Stimulated activated CD4-positive, alpha-beta T cell treated with anti-CD3 and anti-CD28 coated beads, Interleukin-1b, Interleukin-23, amount 100 ng/mL, for 1 hour (primary cell): ENCODE measurements at places on chromosomes 5 and 9.

DNA sequence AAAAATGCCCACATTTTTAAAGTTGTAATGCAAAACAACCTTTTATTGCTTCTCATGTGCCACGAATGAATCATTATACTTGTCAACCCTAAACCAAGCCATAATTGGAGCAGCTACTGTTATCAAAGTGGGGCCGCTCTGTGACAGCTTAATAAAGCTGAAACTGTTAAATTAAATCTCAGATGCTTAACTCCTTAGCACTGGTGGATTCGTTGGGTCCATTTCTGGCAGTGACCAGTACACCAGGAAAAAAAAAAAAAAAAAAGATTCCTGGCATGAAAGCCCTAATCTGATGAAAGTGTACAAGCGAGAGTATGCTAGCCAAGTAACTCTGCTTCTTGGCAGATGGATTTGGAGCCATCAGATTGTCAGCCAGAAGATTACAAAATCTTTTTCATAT is 164.8 kb downstream of the ZSWIM6 start:
- DNase-seq: no peak

- DNase-seq: no peak
These were observed 79.2 kb downstream of the BOD1 start for GRCh38 chr5:173537228-173537627.

- DNase-seq: no peak
These were observed 47.8 kb upstream of the FYB1 start for GRCh38 chr5:39267186-39267585.

DNA sequence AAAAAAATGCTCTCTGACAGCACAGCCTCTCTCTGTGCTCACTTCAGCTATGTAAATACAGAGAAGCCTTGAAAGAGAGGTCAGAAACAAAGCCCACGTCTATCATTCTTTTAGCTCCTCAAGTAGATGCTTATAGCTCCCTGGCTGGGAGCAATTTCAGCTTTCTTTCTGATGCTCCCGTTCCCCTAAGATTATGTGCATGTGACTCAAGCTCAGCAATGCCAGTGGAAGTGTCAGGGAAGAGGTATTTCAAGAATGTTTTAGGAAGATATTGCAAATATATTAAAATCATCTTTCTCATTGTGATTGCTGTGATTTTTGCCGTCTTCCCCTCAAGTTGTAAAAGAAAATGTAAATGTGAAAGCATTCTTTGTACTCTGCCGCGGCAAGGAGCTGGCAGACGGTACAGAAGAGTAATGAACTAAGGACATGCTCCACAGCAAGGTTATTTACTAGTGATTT is 1353.7 kb upstream of the ACO1 start:
- DNase-seq: no peak

DNA sequence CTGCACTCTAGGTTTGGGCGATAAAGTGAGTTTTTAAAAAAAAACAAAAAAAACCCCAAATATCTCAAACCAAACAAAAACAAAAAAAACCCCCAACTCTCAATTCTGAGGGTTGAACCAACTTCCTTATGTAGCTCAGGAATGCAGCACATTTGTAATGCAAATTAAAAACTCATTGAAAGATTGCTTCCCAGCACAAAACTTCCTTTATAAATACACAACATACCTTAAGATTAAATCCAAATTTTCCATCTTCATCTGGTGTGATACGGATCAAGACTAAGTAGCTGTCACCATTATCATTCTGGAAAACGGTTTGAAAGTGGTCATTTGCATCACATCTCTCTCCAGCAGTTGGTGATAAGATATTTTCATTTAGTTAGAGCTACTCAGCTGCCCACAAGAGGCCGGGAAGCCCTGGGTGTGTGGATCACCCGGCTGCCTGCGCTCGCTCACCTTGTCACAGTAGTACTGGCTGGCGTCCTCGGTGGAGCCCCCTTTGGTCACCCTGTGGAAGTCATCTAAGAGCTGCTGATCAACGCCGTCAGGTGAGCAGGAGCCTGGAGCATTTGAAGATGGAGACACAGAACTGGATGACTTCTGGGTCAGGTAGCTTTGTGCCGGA is 88.2 kb downstream of the PTPN3 start:
- no peak for DNase-seq

GRCh38 chr5:116404016-116404415 is 170.6 kb downstream of the SEMA6A start:
- no peak for DNase-seq

DNA sequence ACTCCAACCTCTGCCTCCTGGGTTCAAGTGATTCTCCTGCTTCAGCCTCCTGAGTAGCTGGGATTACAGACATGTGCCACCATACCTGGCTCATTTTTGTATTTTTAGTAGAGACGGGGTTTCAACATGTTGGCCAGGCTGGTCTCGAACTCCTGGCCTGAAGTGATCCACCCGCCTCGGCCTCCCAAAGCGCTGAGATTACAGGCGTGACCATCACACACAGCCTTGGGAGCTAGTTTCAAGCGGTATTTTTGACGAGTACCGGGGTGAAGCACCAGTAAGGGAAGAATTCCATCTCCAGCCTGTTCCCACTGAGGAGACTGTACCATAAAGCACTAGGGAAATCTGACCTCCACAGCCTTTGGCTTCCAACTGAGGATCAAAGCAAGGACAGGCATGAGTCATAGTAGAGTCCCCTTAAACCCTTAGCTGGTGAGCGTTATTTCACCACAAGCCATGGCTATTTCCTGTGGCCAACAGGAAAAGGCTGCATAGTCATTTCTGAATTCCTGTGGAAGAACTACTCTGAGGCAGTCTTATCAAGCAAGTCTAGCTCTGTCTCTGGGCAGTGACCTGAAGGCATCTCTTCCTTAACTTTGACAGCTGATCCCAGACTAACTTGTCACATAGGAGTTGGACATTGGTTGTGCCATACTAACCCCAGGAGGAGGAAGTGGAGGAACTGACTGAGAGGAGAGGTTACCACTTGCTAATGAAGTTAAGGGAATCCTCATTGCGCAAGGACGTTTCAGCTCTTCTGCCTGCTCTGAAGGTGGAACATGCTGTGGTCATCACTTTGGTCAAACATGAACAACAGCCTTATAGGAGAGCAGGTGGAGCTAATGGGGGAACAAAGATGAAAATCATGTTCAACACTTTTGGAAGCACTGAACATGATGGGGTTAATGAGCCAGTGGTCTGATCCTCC is 85.8 kb upstream of the DMRT1 start:
- DNase-seq: no peak

- no peak for DNase-seq
These were observed 27.8 kb downstream of the RECK start for GRCh38 chr9:36064448-36065037.

- DNase-seq: no peak
These were observed 41.1 kb upstream of the ERCC6L2 start for GRCh38 chr9:95834281-95834907.
